Lung microvascular endothelial cell (primary cell): ENCODE measurements at places on chromosomes 13 and 19. TPM values are rescaled to one million over a fixed set of nuclear protein-coding genes. Genes with fewer than 3 reads are reported as not detected.

DNA sequence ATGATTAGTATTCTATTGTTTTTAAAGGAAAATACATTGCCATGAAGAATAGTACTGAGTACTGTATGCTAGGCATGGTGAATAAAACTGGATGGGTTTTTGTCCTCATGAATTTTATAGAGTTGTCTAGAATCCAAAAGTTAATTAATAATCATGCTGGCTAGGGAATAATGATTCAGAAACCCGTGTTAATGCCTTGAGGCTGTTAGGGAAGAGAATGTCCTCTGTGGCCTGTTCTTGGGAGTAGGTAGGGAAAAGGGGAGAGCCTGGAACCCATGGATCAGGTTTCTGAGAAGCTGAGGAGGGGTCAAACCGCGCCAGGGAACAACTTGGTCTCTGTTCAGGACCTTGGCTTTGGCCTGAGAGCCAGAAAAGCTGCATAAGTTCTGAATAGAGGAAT lies 1376.3 kb upstream of the SLC10A2 start:
- DNase-seq = no peak

- DNase-seq = no peak
Measured at GRCh38 chr19:6663236-6664201, 6.4 kb downstream of the TNFSF14 start.

Gene CYP4F22
- not detected in 2 replicates for total RNA-seq

Gene ADM5
- 0.22 and 0.40 TPM in 2 replicates for total RNA-seq

Gene PROZ
- 0.20 TPM in 1 of 2 replicates, not detected in the other for total RNA-seq
